ENCODE measurements at places on chromosomes 2 and 18.

- DNase-seq: no peak
Observed at GRCh38 chr2:74333896-74334586, 9.2 kb downstream of the SLC4A5 start.

GRCh38 chr2:133426791-133427190 lies 141.5 kb downstream of the NCKAP5 start:
- DNase-seq: no peak

DNA sequence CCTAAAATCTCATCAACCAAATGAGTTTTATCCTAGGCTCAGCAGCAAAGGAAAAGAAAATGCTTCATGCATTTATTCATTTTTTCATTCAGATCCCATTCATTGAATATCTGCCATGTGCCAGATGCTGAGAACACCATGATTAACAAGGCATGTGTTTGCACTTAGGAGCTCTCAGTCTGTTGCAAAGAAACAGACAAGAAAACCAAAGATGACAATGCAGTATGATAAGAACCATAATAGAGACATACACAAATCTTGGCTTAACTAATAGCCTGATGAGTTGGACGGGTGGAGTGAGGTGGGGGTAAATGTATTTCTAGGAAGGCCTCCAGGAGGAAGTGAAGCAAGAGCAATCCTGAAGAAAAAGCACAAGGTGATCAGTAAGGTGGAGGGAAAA lies 177.8 kb upstream of the SCN7A start:
- peak; percentile 19 for DNase-seq

DNA sequence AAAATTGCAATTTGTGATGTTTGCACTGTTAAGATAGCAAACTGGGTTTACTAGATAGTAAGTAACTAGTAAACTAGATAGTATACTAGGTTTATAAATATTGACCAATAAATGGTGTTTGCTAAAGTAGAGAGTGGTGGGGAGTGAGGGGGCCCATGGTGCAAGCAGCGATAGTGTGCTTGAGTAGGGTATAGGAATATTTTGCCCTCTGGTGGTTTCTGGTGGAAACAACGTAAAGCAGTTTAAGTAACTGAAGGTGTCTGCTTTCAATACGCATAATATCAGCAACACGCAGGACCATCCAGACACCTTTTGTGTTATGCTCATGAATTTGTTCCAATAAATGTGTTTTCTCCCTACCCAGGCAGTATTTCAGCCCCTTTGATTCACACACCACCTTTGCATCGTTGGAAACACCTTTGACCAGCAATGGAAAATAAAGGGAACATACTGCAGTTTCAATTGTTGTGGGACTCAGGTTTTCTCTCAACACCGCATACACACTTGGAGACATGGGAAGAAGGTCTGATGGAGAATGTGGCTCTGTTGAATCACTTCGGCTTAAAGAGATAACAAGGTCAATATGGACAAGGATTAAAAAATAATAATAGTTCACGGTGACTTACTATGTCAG lies 16.7 kb upstream of the STAT1 start:
- DNase-seq: peak; percentile 46

GRCh38 chr2:141590620-141591019 lies 540.2 kb downstream of the LRP1B start:
- DNase-seq: no peak

DNA sequence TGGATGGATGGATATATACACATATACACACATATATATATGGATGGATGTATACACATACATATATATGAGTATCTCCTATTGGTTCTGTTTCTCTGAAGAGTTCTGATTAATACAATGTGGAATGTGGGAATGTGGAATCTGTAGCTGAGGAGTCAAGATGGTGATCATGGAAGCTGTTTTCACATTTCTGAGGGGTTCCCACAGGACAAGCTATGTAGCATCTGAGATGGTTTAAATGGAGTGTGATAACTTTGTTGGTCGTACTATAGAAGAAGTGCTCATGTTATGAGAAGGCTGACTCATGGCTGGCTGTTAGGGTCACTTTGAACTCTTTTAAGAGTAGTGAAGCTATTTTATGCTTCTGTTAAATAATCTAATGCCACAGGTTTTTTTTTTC lies 279.7 kb downstream of the MEIS1 start:
- DNase-seq: no peak

- DNase-seq: no peak
Observed at GRCh38 chr2:28435814-28436351, 43.2 kb downstream of the FOSL2 start.

Data from tongue (tissue), 3 donors.